Right renal cortex interstitium (tissue), 3 donors: ENCODE measurements at places on chromosomes 2 and 18.

DNA sequence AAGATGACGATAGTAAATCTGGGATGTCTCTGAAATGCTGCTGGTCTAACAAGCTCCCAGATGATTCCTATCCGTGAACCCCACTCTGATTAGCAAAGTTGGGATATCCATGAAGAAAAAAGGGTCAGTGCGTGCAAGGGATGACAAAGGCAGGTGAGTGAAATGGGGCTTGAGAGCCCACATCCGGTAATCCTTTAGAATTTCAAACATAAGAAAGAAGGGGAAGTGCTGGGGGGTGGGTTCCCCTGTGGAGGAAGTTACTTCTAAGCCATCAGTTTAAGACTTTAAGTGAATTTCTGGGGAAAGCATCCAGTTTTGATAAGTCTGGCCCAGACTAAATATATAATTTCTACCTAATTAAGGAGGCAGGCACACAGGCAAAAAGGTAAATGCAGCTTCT, 209.5 kb downstream of the DPP10 start:
- DNase-seq: no peak

- DNase-seq: no peak
Measured at GRCh38 chr18:43572163-43572562, 294.9 kb upstream of the SYT4 start.

- DNase-seq: no peak
Measured at GRCh38 chr2:98882971-98883779, 52.9 kb downstream of the CRACDL start.

- DNase-seq: no peak
Measured at GRCh38 chr2:5991305-5991968, 299.3 kb downstream of the SOX11 start.

GRCh38 chr18:66630831-66631230, 26.9 kb upstream of the CDH19 start:
- DNase-seq: no peak

GRCh38 chr2:187525163-187525900, 28.9 kb downstream of the TFPI start:
- DNase-seq: no peak

DNA sequence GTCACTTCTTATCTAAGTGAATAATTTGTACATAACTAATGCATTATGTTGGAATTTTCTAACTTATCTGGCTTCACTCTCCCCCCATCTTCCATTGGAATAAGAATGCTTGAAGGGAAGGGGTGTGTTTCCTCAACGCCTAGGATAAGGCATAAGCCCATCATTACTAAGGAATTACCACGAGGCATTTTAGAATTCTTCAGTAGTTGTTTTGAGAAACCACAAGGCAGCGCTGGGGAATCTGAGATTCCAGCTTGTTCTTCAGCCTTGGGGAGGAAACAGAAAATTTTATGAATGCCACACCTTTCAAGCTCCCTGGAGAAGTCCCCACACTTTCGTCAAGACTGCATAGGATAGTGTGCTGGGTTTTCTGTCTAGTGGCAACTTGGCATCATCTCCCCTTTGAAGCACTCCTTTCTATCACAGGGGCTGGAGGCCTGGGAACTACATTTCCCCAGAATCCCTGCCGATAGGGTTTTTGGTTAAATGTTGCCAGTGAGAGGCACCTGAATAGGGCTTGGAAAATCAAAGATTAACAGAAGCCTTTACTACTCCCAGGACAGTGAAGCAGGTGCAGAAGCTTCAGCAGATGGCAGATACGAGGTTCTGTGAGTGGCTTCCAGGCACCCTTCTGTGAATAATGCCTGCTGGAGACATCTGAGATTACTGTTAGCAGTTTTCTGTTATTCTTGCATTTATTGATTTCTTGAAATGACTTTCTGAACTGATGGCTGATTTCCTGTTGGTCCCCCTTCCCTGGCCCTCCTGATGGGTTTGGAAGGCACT, 192.7 kb upstream of the REV1 start:
- no peak for DNase-seq

GRCh38 chr2:31060397-31060796, 77.8 kb downstream of the GALNT14 start:
- DNase-seq: no peak

GRCh38 chr18:76213991-76214390, 281.1 kb downstream of the ZNF516 start:
- DNase-seq: no peak

- no peak for DNase-seq
Measured at GRCh38 chr2:222965555-222965954, 86.4 kb upstream of the KCNE4 start.

DNA sequence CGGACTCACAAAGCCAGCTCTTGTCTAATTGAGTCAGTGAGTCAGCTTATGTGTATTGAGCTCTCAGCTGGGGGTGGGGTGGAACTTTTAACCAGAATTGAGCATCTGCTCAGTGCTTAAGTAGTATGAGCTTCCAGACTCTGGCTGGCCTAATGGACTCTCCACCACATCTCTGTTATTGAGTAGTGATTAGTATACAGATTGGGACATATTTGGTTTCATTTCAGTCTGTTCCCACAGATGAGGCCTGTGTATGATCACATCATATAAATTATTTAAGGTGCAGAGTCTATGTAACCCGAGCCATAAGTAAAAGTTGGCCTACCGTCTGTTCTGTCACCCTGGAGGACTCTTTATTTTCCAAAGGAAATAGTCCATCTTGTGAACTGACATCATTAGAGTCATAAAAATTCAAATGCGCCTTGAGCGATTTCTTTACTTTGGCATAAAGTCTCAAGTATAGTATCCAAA, 152.1 kb downstream of the THSD7B start:
- DNase-seq: no peak

DNA sequence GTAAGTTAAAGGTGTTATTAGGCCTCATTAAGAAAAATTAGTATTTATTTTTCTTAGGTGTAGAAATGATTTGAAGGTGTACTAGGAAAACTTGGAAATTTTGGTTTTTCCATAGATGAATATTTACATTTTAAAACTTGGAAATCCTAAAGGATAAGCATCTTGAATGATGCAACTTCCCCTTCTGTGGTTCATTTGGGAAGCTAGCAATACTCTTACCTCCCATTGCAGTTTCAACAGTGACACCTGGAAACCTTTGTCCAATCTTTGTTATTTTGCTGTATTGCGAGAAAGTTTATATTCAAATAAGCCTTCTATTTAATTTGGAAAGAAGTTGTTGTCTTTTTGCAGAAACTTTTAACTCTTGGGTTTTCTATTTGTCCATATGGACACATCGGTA, 68.5 kb downstream of the ZEB2 start:
- DNase-seq: no peak

- no peak for DNase-seq
Measured at GRCh38 chr18:31102941-31103340, 720 bp upstream of the DSC2 start.

DNA sequence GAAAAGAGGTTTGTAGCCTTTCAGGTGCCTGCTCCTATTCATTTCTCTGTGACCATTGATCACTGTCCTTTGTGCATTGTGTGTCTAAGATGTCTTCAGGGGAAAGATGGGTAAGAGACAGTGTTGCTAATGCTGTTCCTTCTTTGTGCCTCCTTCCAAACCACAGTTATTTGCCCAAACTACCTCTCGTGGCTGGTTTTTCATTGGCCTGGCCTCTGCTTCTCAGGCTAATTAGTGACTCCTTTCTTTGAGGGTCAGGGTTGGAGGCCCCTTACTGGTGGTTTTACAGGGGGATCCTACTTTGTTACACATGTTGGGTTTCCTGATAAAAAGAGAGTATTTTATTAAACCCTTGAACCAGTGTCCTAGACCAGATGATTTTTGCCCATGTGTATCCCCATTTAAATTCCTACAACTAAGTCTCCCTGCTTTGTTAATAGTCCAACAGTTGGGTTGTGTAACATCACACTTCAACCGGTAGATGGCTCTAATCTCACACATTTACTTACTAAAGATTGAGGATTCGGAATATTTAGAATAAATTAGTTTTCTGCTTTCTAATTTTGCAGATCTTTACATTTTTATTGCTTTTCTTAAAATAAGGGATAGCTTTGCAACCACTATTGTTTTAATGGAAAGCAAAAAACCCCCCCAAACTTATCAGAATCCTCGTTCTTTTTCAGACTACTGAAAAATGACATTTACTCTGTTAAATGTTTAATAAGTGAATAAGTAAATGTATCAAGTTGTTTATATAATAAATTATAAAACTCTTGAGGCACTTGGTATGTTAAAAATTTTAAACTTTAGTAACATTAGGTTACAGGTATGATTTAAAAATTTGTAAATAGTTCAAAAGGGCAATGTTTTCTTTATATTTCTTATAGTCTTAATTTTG, 2.4 kb downstream of the MARS2 start:
- no peak for DNase-seq

GRCh38 chr2:53021828-53022227, 745.8 kb upstream of the CHAC2 start:
- DNase-seq: no peak

DNA sequence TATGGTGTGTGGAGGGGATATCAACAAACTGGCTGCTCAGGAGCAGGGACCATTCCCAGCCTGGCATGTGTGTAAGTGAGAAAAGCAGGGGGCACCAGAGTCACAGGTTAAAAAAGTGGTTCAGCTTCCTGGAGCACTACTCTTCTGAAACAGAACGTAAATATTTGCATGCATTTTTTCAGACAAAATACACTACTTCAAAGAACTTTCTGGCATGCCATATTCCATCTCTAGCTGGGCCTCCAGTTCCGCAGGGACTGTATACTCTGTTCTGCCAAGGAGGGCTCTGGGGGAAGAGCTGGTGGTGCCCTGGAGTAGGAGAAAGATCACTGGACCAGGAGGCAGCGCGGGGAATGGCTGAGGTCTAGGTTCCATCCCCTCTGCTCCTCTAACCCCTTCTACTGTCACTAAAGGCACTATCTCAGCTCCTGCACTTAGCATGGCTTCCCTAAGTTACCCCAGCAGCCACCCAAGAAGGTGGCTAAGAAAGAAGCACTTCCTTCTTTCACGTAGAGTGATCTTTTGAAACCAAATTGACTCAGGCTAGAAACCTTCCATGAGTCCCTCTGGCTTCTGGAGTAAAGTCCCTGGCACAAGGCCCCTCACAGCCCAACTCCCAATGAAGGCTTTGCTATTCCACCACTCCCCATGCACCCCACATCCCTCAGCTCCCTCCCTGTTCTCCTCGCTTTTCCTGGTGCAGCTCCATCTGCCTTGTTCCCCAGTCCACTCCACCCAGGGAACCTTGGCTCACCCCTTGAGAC, 57.6 kb upstream of the CABLES1 start:
- no peak for DNase-seq

DNA sequence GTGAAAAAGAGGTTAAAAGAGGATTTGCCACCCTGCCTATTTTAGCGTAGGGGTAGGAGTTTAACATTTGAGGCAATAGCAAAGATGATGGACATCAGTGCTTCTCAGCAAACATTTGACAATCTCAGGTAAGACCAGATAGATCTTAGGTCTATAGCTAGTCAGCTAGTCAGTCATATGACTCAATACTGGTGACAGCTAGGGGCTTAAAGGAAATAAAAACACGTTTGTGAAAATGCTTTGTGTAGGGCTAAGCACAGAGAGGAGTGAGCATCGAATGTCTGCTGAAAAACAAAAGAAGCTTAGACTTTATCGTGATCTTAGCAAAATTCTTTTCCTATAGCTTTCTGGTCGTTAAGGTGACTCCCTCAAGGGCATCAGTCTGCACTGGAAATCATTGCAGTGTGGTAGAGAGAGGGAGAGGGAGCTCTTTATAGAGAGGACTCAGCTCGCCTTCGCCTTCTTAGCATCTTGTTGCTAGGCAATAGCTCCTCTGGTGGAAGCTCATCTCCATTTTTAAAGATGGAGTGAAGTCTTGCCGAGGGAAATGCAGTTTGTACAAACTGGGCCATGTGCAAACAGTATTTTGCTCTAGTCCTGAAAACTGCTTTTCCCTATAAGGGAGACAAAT, 62.8 kb upstream of the SLC38A11 start:
- no peak for DNase-seq

GRCh38 chr2:128783896-128784295, 465.2 kb upstream of the HS6ST1 start:
- DNase-seq: no peak

- DNase-seq: no peak
Measured at GRCh38 chr2:235659767-235660322, 166.0 kb downstream of the AGAP1 start.

DNA sequence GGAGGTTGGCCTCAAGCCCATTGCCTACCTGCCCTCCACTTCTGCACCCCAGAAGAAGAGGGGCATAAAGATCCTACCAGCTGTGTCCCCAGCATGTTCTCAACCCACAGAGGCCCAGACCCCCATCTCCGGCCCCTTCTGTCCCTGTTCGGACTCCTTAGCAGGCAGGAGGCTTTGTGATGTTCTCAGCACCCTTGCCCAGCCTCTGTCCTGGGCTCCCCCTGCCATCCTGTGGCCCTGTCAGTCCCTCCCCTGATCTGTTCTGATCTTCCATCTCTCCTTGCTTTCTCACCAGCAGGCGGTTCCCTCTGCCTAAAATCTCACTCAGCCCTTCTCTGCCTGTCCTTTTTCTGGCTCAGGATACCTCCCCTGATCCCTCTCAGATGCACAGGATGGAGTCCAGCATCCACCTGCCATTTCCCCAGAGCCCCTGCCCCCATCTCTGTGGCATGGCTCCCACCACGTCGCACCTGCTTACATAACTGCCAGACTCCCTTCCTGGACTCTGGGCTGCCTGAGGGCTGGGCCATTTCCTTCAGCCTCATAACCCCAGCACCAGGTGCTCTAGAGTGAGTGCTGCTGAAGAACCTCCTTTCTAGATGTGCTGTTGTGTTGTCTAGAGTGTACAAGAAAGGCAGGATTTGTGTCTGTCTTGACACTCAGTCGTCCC, 134.0 kb downstream of the CTIF start:
- DNase-seq: no peak

- no peak for DNase-seq
Measured at GRCh38 chr2:219521066-219521880, 7.0 kb downstream of the ASIC4 start.

DNA sequence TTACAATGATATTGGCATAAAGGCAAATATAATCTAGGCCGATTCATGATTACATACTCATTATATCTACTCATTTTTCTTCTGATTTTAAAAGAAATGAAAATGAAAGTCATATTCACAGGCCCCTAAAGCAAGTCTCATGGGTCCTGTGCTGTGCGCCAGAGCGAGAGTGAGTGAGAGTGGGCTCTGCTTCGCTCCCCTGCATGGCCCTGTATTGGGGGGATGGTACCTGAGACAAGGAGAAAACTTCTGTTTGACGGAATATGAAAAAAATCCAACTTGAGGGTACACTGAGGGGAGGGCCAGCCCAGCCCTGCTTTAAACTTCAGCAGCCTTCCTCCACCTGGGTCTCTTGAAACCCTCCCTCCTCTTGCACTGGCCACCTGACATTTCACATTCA, 81.4 kb upstream of the RGPD5 start:
- DNase-seq: no peak
